ENCODE measurements at places on chromosomes 4 and X.

DNA sequence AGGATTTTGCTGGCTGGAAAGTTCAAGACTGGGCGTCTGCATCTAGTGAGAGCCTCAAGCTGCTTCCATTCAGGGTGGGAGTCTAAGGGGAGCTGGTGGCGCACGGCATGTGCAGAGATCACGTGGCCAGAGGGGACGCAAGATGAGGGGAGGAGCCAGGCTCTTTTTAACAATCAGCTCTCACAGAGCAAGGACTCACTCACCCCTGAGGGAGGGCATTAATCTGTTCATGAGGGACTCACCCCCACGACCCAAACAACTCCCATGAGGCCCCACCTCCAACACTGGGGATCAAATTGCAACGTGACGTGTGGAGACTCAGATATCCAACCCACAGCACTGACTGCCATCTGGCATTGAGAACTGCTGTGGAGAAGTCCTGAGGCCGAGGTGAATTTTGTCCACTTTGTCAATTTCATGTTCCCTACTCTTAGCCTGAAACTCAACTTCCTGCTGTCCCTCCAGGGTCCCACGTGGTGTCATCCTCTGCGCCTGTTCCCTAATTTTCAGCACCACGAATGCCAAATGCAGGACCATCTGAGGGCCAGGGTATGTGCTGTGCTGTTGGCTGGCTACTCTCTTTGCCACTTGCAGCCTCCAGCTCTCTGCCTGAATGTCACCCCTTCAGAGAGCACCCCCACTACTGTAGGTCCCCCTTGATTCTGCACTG, 5.6 kb downstream of the ZFP92 start:
- DNase-seq = no peak

DNA sequence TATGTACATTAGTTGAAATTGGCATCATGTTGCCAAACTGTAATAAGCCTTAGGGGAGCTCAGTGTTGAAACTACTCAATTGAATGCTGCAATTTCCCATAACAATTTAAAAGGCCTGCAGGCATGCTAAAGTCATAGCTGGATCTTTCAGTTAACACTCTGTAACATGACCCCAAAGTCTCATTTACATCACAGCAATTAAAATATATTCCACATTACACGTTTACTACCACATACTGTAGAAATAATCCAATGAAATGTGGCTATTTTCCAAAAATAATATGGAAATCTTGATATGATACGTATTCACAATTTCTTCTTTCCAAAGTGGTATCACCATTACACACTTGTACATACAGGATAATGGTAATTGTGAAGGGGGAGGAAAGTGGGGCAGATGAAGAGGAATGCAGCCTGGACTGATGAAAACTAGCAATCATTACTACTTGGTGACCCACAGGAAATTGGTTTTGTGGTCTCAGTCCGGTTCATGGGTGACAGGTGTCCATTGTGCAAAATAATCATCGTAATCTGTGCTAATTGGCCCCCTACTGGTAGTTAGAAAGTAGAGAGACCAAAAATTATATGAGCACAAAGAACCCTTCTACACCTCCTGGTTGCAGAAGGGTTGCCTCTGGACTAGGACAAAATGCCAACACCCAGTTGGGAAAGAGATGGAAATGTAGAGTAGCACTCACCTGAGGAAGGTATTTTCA, 63.7 kb downstream of the TENM3 start:
- no peak for DNase-seq

GRCh38 chrX:16966752-16967448, 20.4 kb downstream of the REPS2 start:
- DNase-seq = no peak

DNA sequence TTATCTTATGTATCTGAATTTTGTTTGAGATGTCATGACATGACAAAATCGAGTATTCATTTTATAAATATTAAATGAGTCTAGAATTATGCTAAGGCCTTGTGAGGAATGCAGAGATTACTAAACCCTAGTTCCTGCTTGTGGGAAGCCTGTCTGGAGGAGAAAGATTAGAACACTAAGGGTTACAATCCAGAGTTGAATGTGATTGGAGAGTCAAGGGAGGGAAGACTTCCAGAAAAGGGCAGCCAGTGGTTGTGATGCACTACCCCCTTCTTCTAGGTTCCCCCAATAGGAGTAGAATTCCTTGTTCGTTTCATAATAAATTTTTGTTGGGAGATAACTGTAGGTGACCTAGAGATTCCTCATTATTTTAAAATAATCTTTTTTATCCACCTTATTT, 141.1 kb downstream of the AFF1 start:
- no peak for DNase-seq

All from activated CD4-positive, CD25-positive, alpha-beta regulatory T cell treated with anti-CD3 and anti-CD28 coated beads, Interleukin-2, amount 50 U/mL, for 72 hours (primary cell).